Progenitor cell of endocrine pancreas (in vitro differentiated cells): ENCODE measurements at places on chromosomes 2 and 18.

DNA sequence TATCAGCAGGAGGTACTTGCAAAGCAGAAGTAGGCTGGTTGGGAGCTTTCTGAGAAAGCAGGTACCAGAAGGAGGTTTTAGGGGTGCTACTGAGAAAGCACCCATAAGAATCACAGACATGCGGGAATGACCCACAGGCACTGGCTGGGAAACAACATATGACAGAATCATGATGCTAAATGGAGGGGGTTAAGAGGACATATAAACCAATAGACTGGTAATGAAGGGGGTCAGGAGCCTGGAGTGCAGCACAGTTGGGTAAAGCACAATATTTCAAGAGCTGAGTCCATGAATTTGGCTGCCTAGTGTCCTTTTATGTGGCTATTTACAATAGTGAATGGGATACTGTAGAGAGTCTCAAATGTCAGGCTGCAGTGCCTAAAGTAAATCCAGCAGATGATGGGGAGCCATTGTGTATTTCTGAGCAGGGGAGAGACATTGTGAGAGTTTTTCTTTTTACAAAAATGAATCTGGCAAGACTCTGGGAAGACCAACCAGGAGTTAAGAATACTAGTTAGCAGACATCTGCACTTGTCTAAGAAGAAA lies 27.6 kb upstream of the GMCL1 start:
- H3K27me3 ChIP-seq = no peaks in the 10 kb centered on the region
- H3K27ac ChIP-seq = no peak overlapping the region
- peaks cover 41% of the 10 kb centered on the region for H3K4me1 ChIP-seq
- H3K4me3 ChIP-seq = no peak overlapping the region
- DNase-seq = no peak
- peaks cover 27% of the 10 kb centered on the region for H3K36me3 ChIP-seq

DNA sequence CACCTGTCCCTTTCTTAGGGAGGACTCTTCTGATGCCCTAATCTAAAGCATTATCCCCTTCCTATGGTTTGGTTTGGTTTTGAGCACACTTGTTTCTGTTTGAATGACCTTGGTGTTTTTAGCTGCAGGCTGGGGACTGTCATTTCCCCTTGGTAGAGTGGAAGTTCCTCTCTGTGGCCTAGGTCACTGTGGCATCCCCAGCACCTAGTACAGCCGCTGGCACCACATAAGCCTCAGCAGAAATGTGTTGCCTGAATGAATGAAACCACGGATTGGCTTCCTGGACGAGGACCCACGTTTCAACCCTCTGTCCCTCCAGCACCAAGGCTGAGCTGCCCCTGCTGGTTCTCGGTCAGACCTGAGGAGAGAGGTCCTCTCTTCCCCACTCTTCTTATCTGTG lies 159.9 kb downstream of the CTIF start:
- no peaks in the 10 kb centered on the region for H3K27me3 ChIP-seq
- H3K27ac ChIP-seq = no peak overlapping the region
- no peaks in the 10 kb centered on the region for H3K36me3 ChIP-seq
- H3K4me1 ChIP-seq = no peaks in the 10 kb centered on the region

GRCh38 chr18:7941533-7941932 lies 374.4 kb downstream of the PTPRM start:
- peaks cover 2% of the 10 kb centered on the region for H3K4me1 ChIP-seq
- no peak overlapping the region for H3K4me3 ChIP-seq
- DNase-seq = no peak

GRCh38 chr2:144924827-144925226 lies 404.9 kb upstream of the ZEB2 start:
- peaks cover 2% of the 10 kb centered on the region for H3K36me3 ChIP-seq
- DNase-seq = no peak
- H3K27ac ChIP-seq = no peak overlapping the region
- H3K27me3 ChIP-seq = no peaks in the 10 kb centered on the region
- H3K4me1 ChIP-seq = no peaks in the 10 kb centered on the region

DNA sequence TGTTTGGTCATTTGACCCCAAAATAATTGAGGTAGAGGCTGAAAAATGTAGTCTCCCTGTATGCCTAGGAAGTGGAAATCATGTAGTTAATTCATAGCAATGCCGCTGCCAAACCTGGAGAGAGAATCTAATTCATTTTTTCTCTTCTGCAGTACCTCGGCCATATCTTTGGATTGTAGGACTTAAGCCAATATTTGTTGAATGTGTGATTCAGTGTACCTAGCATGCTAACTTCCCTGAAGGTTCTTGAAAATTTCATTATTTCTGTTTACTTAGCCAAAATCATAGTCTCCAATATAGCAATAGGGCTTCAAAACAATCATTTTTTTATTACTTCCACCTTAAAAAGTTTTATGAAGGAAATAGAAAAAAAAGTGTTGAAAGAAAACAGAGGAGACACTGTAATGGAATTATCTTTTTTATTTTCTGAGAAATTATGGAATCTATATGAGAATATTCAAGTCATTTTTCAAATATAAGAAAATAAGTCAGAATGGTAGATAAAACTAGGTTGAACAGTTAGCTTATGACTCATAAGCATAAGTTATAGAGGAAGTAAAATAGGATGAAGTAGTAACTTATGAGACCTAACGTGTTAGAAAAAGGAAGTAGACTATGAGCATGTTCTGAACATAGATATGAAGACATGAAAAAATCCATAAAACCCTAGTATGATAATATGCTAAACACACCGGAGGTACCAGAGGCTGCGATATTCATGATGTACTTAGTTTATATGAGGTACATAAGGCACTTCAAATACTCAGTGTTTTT lies 35.2 kb upstream of the CDH19 start:
- H3K27me3 ChIP-seq = no peaks in the 10 kb centered on the region
- H3K4me3 ChIP-seq = no peak overlapping the region
- no peak for DNase-seq
- H3K4me1 ChIP-seq = no peaks in the 10 kb centered on the region
